ENCODE measurements at places on chromosomes 12 and 14.

DNA sequence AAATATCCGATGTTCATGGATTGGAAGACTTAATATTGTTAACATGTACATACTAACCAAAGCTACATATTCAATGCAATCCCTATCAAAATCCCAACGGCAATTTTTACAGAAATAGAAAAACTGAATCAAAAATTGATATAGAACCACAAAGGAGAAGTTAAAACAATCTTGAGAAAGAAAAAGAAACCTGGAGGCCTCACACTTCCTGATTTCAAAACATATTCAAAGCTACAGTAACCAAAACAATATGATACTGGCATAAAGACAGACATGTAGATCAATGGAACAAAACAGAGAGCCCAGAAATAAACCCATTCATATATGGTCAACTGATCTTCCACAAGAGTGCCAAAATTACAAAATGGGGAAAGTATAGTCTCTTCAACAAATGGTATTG is 5.4 kb upstream of the PELI2 start:
- DNase-seq = no peak

GRCh38 chr12:11658791-11659190 is 9.3 kb downstream of the ETV6 start:
- no peak for DNase-seq

DNA sequence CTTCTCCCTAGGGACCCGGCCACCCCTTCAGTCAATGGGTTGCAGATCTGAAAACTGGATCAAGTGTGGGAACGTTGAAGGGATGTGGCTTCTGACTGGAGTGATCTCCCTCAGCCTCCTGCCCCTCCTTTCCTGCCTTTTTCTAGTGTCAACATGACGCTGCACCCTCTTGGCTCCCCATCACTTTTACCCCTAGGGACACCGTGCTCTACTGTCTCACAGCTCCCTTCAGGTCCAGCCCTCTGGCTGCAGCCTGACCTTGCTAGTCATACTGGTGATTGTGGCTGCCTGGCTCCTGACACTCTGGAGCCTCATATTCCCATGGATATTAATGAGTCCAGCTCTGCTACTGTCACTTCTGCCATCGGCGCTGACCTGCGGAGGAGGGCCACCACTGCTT is 51.5 kb upstream of the RASSF3 start:
- no peak for DNase-seq

GRCh38 chr12:54005853-54006558 is 2.8 kb upstream of the HOXC8 start:
- DNase-seq = peak; percentile 86

- no peak for DNase-seq
Observed at GRCh38 chr14:94355191-94355794, 32.2 kb upstream of the SERPINA6 start.

- no peak for DNase-seq
Observed at GRCh38 chr14:81991998-81992397, 458.3 kb upstream of the SEL1L start.

GRCh38 chr12:122848471-122849351 is 13.5 kb downstream of the HIP1R start:
- no peak for DNase-seq

- DNase-seq = no peak
Observed at GRCh38 chr12:121250359-121250758, 40.4 kb downstream of the P2RX4 start.

DNA sequence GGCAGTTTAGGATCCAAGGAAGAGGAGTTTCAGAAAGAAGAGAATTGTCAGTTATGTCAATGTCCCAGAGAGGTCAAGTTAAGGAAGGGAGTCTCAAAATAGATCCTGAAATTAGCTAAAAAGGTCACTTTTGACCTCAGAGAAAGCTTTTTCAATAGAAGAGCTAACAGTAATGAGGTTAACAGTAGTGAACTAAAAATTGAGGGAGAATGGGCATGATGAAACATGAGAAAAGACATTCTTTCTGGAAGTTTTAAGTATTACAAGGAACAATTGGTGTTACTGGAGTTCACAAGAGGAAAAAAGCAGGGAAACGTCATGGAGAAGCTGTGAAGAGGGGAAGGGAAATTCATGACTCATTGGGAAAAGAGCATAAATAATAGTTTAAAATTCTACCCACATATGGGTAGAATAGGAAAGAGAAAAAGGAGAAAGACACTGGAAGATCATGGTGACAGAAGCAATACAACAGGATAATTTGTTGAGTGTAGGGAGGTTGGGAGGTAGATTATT is 381.2 kb upstream of the FAR2 start:
- DNase-seq = no peak

DNA sequence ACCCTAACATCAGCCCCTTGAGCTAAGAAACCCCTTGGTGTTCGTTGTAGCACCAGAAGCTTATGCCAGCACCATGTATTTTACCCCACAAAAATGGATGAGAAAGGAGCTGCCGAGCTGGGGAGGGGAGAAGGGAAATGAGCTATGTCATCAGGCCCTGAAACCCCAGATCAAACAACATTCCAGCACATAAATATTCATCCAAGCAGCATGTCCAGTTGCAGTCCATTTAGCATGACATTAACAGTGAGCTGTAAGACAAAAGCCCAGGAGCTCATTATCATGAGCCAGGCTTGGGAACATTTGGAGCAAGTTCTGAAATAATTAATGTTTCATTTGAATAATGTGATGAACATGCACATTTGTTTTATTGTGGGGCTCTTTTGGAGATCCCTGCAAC is 630.1 kb upstream of the TMEM132C start:
- no peak for DNase-seq

DNA sequence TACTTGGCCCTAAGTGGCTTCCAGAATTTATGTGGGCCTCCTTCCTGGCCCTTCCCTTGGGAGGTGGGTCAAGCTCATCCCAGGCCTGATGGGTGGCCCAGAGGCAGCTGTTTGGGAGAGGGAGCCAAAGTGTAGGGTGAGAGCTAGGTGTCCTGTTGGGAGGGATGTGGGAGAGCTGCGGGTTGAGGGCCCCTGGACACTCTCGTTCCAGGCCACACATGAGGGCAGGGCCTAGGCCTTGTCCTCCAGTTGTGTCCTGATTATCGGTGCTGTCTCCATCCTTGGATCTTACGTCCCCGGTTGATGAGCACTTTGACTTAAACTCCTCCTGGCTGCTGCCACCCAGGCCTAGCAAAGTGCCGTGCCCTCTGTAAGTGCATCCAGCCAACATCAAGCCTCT is 177.5 kb upstream of the VASH1 start:
- no peak for DNase-seq

DNA sequence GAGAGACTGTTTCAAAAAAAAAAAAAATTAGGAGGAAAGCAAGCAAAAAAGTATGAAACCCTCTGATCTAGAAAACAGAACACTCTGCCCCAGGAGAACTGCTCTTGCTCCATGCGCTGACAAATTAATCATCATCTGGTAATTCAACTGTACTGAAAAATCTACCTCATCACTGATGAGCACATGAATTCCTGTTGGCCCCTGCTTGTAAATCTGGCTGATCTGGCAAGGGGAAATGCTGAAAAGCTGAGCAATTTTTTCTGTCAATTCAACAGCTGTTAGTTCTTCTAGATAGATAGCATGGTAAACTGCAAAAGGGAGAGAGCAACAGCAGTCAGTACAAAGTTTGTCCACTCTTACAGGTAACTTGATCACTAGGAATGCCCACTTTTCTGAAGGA is 15.2 kb upstream of the CSRNP2 start:
- no peak for DNase-seq

DNA sequence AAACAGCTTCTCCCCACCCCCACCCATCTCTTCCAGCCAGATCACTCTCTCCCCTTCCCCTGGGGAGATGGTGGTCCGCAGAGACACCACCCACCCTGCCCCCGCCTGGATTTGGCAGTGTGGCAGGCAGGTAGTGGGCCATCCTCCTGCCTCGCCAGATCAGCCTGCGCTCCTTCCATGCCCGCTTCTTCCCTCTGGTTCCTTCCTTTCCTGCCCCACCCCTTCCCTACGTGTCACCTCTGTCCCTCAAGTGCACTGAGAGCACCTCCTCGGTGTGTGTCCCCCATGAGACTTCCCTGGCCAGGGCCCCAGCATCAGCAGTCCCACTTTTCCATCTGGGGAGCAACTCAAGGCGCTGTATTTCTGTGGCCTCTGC is 632 bp downstream of the NYNRIN start:
- DNase-seq = no peak

DNA sequence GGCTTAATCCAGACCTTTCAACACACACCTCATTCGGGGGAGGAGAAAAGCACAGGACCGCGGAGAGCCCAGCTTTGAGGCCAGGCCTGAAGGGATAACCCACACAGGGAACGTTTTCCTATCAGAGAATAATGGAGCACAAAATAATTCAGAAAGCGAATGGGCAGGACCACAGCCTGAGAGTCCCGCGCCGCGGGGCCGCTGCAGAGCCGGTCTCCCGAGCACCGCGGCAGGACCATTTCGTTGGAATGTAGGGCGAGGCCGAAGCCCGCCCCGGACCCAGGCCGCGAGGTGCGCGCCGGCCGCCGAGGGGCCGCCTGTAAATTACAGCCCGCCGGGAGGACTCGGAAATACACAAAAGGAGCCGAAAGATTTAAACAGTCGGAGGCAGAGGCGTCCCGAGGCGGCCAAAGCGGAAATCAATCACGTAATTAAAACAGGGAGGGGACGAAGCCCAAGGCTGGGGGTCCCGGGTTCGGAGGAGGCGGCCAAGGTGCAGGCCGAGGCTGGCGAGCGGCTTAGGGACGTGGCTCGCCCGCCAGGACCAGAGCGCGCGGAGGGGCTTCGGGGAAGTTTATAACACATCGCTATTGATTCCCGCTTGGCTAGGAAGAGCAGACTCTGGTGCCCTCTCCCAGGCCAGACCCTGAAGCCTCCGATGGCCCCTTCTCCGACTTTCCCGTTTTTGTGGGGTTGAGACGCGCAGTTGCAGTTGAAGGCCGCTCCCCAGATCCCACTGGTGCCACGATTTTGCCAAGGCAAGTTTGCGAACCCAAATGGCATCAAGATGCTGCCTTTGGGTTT is 6.3 kb upstream of the HOXC4 start:
- DNase-seq = no peak

DNA sequence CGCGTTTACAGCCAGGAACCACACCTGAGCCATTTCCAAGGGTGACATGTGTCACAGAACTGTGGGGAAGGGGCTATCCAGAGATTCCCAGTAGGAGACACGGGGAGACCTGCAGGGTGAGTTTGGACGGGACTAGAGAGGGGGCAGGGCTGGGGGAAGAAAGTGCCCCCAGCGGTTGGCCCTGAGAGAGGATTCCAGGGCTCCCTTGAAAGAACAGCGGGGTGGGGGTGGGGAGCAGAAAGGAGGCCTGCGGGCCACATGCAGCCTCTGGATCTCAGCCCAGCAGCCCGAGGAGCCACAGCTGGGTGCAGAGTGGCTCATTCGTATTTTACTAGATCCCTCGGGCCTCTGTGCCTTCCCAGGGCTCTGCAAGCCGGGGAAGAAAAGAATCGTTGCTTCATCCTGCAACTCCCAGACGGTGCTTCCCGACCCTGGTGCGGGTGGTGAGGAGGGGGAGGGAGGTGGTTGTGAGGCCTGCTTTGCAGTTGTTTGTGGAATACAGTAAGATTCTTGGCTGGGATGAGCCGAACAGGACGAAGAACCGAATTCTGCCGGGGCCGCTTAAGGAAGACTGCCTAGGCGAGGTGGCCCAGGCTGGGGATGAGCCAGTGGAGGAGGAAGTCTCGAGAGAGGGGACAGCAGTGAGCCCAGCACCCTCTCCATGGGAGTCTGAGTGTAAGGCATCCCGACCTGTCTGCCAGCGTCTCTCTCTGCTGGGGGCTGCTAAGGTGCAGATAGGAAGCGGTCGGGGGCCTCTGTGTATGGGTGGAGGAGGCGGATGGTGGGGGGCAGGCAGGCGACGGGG is 36.1 kb upstream of the ANKRD9 start:
- DNase-seq = no peak

GRCh38 chr12:52011602-52012214 is 5.0 kb downstream of the TAMALIN start:
- DNase-seq = no peak

DNA sequence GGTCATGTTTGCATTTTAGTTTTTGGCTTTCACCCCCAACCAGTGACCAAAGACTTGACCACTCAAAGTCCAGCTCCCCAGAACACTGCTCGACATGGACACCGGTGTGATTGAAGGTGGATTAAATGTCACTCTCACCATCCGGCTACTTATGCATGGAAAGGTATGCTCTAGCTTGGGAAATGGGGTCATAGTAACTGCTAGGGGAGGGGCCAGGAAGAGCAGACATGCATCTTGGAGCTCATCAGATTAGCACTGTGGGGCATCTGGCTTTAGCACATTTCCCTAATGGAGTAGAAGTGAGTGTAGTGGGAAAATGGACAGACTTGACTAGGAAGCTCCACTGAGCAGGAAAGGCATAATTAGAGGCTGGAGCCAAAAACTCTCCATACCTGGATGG is 2.8 kb downstream of the PCBP2 start:
- no peak for DNase-seq

DNA sequence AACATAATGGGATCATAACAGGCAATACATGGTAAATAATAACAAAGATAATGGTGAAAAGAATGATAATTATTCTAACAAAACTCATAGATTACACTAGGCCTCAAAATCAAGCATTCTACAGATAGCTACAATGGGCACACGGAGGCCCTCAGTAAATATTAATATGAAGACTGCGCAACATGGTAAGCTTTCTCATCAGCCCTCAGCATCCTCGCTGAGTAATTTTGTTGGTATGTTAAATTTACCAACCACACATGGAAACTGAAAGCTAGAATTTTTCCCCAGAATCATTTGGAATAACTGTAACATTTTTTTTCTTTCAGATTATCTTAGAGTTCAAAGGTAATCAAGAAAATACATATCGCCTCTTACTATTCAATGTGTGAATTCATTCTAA is 74.2 kb upstream of the PYGL start:
- no peak for DNase-seq

DNA sequence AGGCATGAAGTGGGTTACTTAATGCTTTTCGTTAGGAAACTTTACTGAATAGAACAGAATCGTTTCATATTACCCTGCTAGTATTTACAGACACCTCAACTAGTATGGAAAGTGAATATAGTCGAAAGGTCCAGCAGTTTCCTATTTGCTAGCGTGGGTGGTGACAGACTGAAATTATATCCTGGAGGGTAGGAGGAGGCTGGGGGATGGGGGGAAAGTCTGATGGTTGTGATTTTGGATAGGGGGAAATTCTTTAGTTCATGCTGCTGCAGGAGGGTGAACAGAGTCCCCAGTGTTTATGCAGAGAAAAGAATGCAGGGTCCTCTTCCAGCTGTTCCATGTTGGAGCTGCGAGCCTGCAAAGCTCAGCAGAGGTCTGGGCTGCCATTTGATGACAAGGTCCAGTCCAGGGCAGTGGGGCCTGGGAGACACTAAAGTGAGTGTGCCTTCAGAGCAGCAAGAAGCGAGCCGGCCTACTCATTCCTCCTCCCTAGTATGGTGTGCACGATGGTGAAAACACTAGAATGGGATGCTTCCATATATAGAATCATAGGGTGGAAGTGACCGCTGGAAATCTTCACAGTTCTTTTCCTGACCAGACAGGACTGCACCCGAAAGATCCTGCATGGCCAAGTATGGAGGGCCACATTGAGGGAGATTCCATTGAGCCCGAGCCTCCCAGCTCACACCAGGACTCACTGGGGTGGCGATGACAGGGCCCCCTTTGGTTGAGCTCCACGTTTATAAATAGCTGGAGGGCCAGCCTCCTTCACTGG is 2.1 kb downstream of the SAMD4A start:
- no peak for DNase-seq

All from activated naive CD4-positive, alpha-beta T cell treated with Interleukin-2 at 50 U/mL for 16 hours (primary cell).